ENCODE measurements at places on chromosomes 16 and 17. TPM values are rescaled to one million over a fixed set of nuclear protein-coding genes. Genes with fewer than 3 reads are reported as not detected.

- H3K27ac ChIP-seq: no peak overlapping the region
- H3K27me3 ChIP-seq: no peaks in the 10 kb centered on the region
- no peak overlapping the region for H3K4me3 ChIP-seq
- H3K4me1 ChIP-seq: peaks cover 22% of the 10 kb centered on the region
- no peak for DNase-seq
Measured at GRCh38 chr16:85014311-85014710, 3.0 kb upstream of the ZDHHC7 start.

GRCh38 chr17:69448431-69449102 is 34.1 kb downstream of the MAP2K6 start:
- no peaks in the 10 kb centered on the region for H3K4me1 ChIP-seq
- no peaks in the 10 kb centered on the region for H3K27me3 ChIP-seq
- no peaks in the 10 kb centered on the region for H3K36me3 ChIP-seq
- peak overlapping the region; percentile 54 for H3K27ac ChIP-seq
- peak overlapping the region; percentile 8 for H3K4me3 ChIP-seq

DNA sequence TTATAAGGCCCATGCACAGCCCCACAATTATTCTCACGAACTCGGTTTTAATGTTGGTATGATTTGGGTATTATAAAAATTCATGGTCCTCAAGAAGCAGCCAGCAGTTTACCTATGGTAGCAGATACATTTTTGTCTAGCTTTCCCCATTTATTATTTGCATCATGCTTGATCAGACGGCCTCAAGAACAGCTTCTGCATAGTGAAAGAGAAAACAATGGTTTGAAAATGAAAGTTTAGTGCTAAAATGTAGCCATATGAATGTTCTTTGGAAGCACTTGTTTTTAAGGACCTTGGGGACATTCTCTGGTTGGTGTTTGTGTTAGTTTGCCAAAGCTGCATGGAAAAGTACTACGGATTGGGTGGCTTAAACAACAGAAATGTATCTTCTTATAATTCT is 72.4 kb upstream of the CPHXL start:
- no peak overlapping the region for H3K27ac ChIP-seq
- H3K36me3 ChIP-seq: no peaks in the 10 kb centered on the region
- no peak overlapping the region for H3K4me3 ChIP-seq
- H3K27me3 ChIP-seq: no peaks in the 10 kb centered on the region
- DNase-seq: no peak

DNA sequence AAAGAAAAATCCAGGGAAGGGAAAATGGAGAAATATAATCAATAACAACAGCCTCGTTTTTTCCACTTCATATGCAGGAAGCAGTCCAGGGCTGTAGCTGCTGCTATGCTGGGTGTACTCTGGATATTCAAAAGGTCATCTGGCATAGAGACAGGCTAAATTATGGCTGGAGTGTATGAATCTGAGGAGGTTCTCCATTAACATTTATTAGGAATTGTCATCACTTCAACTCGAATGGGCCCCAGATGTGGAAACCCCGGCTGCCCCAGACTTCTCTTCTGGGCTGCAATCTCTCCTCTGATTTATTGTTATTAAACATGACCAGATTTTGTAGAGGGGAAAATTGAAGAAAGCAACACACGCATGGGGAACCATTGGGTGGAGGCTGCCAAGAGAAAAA is 33.5 kb upstream of the SKAP1 start:
- H3K4me1 ChIP-seq: no peaks in the 10 kb centered on the region
- H3K27me3 ChIP-seq: no peaks in the 10 kb centered on the region
- no peak overlapping the region for H3K4me3 ChIP-seq
- no peak for DNase-seq
- no peaks in the 10 kb centered on the region for H3K36me3 ChIP-seq
- H3K27ac ChIP-seq: no peak overlapping the region

DNA sequence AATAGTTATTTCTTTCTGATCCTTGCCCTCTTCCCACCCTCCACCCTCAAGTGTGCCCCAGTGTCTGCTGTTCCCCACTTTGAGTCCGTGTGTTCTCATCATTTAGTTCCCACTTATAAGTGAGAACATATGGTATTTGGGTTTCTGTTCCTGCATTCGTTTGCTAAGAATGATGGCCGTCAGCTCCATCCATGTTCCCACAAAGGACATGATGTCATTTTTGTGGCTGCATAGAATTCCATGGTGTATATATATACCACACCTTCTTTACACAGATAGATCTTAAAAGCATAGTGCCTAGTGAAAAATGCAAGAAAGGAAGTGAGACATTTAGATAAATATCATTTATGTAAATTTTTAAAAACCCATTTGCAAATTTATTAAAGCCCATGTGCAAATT is 33.1 kb downstream of the HS3ST2 start:
- no peak overlapping the region for H3K27ac ChIP-seq
- no peak for DNase-seq
- H3K4me3 ChIP-seq: no peak overlapping the region
- H3K36me3 ChIP-seq: no peaks in the 10 kb centered on the region

DNA sequence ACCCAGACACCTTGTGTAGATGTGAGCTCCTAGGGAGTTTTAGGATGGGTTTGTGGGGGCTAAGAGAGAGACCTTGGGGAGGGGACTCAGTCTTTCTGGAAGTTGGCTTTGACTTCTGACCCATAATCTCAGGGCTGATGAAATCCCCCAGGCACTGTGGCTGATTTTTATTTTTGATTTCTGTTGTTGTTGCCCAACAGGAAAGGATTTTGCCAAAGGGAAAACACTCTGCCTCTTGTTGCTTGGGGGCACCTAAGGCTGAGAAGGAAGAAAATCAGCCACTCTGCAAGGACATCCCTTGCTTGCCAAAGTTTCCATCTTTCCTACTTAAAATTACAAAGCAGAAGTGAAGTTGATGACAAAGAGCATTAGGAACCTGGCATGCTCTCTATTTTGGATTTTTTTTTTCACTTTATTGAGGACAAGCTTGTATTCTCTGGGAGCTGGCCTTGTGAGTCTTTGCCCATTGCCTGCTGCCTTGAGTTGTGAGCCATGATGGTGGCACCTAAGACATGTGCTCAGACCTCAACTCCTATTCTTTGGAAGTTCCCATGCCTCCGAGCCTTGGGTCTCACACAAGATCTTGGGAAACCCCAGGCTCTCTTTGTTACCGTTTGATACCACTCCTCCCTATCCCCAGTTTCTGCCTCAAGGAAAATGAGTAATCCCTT is 3.2 kb upstream of the C1QTNF1 start:
- H3K36me3 ChIP-seq: no peaks in the 10 kb centered on the region
- peaks cover 36% of the 10 kb centered on the region for H3K4me1 ChIP-seq
- DNase-seq: peak; percentile 44
- H3K4me3 ChIP-seq: no peak overlapping the region
- H3K27me3 ChIP-seq: no peaks in the 10 kb centered on the region
- H3K27ac ChIP-seq: peak overlapping the region; percentile 81

Gene CSH2
- not detected for polyA plus RNA-seq

Gene VAT1L
- 0.60 TPM for polyA plus RNA-seq

Gene KRTAP1-1
- polyA plus RNA-seq: not detected

Gene SYNGR3
- 1.2 TPM for polyA plus RNA-seq

Gene PLEKHH3
- 9.6 TPM for polyA plus RNA-seq

Gene MFAP4
- polyA plus RNA-seq: 42.0 TPM
